ENCODE measurements at places on chromosomes 1 and 21. TPM values are rescaled to one million over a fixed set of nuclear protein-coding genes. Genes with fewer than 3 reads are reported as not detected.

The SLAMF9 gene
- total RNA-seq: 0.28 TPM

The SPRR1A gene
- total RNA-seq: not detected

The VSIG8 gene
- not detected for total RNA-seq

The FLG2 gene
- total RNA-seq: not detected

The RHOU gene
- 1.1 TPM for total RNA-seq

The AKT3 gene
- total RNA-seq: 32.2 TPM

The BTBD8 gene
- 2.9 TPM for total RNA-seq

The ARHGAP30 gene
- not detected for total RNA-seq

The LRRC38 gene
- 0.28 TPM for total RNA-seq

The GJB3 gene
- total RNA-seq: under 0.01 TPM
